ENCODE measurements at places on chromosomes 1 and 21.

GRCh38 chr1:34705077-34705476 lies 49.8 kb upstream of the GJB5 start:
- DNase-seq = no peak

DNA sequence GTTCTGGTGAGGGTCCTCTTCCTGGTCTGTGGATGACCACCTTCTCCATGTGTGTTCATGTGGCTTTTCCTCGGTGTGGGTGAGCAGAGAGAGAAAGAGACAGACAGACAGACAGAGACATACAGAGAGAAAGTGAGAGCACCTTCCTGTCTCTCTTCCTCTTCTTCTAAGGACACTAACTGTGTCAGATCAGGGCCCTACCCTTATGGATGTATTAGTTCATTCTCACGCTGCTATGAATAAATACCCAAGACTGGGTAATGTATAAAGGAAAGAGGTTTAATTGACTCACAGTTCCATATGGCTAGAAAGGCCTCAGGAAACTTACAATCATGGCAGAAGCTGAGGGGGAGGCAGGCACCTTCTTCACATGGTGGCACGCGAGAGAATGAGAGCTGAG lies 131.5 kb upstream of the ZNF648 start:
- DNase-seq = no peak

DNA sequence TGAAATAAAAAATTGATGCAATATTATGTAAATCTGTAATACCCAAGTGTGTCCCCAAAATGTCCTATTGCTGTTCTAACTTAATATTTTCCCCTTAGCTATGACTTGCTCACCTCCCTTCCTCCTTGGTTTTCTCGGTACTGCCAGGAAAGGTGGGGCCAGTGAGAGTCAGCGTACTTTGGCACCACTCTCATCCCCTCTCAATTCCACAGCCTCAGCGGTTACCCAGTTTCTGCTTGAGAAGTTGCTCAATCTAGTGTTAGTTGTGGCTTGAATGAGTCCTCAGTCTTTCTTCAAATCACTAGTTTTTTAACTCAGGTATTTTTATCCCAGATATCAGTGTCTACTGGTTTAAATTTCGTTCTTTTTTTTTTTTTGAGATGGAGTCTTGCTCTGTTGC lies 32.3 kb downstream of the BCAS2 start:
- no peak for DNase-seq

- no peak for DNase-seq
Measured at GRCh38 chr1:7785108-7785507, 1.0 kb downstream of the PER3 start.

- no peak for DNase-seq
Measured at GRCh38 chr1:224300346-224300745, 29.6 kb downstream of the NVL start.

DNA sequence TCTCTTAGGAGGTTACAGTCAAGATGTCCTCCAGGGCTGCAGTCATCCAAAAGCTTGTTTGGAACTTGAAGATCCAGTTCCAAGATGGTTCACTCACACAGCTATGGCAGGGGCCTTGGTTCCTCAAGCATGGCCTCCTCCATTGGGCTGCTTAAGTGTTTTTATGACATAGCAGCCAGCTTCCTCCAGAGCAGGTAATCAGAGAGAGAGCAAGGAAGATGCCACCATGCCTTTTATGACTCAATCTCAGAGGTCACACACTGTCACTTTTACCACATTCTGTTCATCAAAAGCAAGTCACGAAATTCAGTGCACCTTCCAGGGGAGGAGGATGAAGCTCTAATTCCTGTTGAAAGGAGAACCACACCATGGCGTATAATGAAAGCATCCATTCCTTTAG lies 17.1 kb downstream of the ELAPOR1 start:
- DNase-seq = no peak

- DNase-seq = no peak
Measured at GRCh38 chr1:203480525-203481084, 5.0 kb downstream of the PRELP start.

GRCh38 chr1:201896951-201897391 lies 8.3 kb downstream of the SHISA4 start:
- no peak for DNase-seq

GRCh38 chr1:183360473-183360872 lies 57.7 kb downstream of the NMNAT2 start:
- DNase-seq = no peak

- no peak for DNase-seq
Measured at GRCh38 chr1:22712502-22713271, 2.0 kb downstream of the EPHB2 start.

DNA sequence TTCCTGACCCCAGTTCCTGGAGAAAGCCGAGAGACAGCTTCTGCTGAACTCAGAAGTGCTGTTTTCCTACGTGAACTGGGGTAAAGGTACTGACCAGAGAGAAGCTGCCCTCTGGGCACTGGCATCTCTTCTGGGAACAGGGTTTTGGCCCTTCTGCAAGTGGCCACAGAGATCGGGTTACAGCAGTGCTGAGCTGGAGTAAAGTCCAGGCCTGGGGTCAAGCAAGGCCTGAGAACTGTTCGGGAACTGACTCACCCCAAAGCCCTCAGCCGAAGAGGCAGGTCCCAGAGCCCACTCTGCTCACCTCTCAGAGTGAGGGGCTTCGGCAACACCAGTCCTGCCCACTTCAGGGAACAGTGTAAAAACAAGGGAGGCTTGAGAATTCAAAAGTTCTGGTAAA lies 177.2 kb upstream of the RUNX1 start:
- no peak for DNase-seq

DNA sequence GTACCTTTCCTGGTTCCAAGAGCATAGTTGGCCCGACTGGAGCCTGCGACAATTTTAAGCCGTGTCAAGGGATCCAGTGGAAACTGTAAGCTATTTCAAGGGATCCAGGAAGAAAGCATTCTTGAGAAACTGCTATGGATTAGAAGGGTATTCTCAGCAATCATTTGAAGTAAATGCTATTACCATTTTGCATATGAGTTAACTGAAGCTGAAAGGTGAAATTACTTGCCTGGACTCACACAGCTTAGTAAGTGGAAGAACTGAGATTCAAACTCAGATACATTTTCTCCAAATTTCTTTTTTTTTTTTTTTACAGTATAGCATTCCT lies 589 bp downstream of the ZNF684 start:
- no peak for DNase-seq

DNA sequence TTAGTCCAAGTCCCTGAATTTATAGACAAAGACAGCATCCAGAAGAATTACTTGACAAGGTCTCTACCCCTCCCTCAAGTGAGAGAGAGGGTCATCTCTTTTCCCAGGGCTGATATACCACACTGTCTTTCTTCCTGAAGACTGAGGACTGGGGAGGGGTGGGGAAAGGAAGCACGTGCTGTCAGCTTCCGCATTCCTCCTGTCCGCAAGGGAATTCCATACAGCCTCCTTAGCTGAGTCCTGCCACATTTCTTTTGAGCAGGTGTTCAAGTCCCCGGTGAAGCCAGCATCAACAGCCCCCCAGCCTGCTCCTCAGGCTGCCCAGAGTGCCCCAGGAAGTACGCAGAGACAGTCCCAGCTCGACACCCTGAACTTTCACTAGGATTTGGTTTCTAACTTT lies 34.2 kb downstream of the PCAT6 start:
- no peak for DNase-seq

GRCh38 chr1:238458899-238459298 lies 568.2 kb upstream of the ZP4 start:
- no peak for DNase-seq

DNA sequence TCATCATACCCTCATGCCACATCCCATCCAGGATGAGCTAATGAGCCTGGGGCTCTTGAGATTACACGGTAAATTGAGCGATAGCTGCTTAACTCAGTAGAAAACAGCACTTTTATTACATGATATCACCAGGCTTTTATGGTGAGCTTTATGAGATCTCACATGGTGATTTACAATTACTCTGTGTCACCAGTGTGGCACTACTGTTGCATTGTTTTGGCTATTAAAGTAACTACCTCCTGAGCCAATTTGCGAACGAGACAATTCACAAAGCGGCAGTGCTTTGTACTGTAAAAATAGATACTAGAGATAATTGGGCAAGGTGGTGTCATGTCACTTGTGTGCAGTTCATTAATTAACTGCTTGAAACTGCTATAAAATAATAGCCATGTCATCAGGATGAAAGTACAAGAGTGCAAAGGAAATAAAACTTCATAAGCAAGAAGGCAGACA lies 767.7 kb upstream of the ADGRL2 start:
- DNase-seq = no peak

- DNase-seq = no peak
Measured at GRCh38 chr1:44240802-44241671, 27.8 kb downstream of the DMAP1 start.

DNA sequence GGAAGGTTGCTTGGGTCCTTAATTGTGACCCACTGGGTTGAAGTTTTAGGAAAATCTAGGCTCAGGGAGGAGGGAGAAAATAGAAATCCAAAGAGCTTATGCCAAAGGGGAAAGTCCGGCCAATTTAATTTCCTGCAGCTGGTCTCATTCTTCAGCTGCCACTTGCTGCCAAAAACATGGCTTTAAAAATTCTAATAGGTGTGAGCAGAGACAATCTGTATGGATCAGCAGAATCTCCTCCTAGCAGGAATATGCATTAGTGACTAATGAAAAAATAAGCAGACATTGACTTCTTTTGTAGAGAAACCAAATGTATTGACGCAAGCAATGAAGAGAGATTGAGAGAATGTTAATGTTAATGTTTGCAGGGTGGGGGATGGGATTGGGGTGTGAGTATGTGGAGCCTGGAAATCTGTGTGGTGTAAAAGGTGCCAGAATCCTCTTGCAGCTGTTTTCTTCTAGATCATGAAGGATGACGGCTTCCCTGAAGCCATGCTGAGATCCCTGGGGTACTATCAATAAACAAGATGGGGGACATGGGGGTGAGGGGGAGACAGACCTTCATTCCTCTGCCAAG lies 35.3 kb downstream of the VWA5B1 start:
- no peak for DNase-seq

GRCh38 chr1:93061895-93062792 lies 16.9 kb upstream of the MTF2 start:
- DNase-seq = no peak

GRCh38 chr1:234658138-234658537 lies 48.2 kb upstream of the IRF2BP2 start:
- no peak for DNase-seq

DNA sequence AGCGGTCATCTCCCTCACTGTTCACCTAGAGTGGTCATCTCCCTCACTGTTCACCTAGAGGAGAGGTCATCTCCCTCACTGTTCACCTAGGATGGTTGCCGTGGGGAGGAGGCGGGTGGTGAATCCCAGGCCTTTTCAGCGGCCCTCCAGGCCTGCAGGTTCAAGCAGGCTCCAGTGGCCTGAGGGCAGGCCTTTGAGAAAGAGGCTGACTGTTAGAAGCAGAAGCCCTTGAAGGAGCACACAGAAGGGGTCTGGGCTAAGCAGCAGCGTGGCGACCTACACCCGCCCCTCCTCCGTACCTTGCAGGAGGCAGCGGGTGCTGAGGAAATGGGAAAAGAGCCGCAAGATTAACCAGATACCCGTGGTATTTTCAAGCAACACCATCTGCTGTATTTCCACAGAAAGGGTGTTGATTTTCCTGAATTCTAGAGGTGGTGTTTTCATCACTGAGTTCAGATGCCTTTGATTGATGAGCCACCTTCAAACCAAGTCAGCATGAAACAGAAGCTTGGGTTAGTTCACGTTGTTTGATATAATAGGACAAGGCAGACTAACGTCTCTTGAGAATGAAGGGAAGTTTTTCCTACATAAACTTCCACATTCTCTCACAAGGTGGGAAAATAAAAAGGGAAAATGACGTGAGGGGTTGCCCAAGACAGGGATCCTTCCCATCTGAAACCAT lies 289.5 kb downstream of the KIF26B start:
- no peak for DNase-seq

Data from cerebellar nuclear complex (tissue), 1 donor.